NCI-H2171 treated with DMSO at 0.1 percent for 48 hours (cell line): ENCODE measurements at places on chromosomes 12 and 14.

- DNase-seq, result no peak
Observed at GRCh38 chr12:114481200-114481535, 75.2 kb upstream of the TBX5 start.

DNA sequence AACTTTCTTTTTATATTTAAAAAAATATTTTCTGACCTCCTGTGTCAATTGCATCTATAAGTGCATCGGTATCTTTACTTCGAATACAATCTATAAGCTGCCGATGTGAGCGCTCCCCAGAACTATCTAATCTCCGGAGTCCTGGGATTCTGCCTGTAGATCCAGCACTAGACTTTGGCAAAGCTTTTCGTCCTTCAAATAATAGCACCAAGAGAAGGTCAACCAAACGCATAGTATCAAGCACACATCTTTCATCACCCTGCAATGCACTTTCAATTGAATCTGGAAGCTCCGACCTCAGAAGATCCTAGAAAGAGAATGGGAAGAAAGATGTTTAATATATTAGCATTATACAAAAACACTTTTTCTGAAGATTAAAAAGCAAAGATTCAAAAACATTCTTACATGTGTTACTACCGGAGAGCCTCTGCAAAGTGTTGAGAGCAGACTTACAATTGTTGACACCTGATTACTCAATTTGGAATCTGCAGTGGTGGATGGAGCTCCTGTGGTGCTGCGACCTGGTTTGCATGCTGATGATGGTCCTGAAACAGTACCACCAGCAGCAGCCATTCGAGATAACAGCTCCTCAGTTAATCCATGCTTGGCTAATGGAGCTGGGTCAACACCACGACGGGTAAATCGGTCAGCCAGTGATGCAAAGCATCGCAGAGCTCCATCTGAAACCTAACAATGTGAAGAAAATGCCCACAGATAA is 34.3 kb downstream of the HECTD1 start:
- no peak for DNase-seq

GRCh38 chr12:119069147-119069642 is 87.9 kb downstream of the SRRM4 start:
- no peak for DNase-seq

DNA sequence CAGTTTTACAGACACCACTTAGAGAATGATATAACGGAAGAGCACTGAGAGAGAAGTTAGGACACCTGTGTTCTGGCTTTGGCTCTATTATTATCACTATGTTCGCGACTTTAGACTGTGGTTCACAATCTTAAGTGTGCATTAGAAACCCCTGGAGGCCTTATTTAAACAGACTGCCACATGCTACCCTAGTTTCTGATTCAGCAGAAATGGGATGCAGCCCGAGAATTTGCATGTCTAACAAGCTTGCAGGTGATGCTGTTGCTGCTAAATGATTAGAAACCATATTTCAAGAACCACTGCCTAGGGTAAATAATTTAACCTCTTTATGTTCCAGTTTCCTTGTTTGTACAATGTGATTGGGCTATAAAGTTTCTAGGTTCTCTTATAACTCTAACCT is 3.6 kb upstream of the RAD51AP1 start:
- DNase-seq, result peak; percentile 8

DNA sequence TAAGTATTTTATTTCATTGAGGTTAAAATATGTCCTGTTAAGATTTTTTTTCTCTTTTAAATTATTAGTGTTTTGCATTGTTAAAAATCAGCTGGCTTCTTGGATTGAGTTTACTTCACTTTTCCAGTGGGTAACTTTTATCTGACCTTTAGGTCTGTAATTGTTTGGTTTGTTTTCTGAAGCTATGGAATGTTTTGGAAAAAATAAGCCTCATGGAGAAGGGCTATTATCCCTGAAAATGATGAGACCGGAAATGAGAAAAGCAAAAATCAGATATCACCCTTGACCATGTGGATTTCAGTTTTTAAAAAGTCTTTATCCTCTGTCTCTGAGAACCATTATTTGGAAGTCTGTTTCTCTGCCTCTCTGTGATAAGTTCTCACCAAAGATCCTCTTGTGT is 180.9 kb downstream of the RAD51B start:
- no peak for DNase-seq

DNA sequence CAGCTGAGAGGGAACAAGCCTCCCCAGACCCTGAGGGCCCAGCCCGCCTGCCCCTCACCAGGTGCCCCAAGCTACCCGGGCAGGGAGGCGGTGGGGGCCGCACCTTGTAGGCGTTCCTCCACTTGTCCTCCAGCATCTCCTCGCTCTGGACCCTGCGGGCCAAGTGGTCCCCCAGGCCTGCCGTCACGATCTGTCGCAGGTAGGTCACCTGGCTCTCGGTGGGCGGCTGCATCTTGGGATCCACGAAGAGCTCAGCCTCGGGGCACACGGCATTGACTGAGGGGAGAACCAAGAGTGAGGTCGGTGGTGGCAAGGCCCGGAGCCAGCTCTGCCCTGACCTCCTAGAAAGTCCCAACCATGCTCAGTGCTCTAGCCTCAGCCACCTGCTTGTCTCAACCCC is 36.6 kb downstream of the DHX37 start:
- no peak for DNase-seq

DNA sequence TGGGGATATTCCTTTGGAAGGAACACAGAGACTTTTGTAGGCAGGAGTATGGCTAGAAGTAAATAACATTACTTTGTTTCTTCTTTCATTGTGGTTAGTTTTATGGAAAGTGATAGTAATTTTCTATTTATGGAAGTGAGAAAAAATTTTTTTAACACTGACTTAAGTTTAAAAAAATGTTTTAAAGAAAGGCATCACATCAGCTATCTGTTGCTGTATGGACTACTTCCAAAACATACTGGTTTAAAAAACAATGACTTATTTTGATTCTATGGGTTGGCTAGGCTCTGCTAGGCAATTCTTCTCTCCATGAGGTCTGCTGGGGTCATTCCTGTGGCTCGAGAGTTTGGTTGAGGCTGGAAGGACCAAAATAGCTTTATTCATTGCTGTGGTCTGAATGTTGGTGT is 31.7 kb upstream of the SLC38A2 start:
- no peak for DNase-seq

GRCh38 chr14:96649327-96649601 is 147.1 kb downstream of the PAPOLA start:
- peak; percentile 60 for DNase-seq

DNA sequence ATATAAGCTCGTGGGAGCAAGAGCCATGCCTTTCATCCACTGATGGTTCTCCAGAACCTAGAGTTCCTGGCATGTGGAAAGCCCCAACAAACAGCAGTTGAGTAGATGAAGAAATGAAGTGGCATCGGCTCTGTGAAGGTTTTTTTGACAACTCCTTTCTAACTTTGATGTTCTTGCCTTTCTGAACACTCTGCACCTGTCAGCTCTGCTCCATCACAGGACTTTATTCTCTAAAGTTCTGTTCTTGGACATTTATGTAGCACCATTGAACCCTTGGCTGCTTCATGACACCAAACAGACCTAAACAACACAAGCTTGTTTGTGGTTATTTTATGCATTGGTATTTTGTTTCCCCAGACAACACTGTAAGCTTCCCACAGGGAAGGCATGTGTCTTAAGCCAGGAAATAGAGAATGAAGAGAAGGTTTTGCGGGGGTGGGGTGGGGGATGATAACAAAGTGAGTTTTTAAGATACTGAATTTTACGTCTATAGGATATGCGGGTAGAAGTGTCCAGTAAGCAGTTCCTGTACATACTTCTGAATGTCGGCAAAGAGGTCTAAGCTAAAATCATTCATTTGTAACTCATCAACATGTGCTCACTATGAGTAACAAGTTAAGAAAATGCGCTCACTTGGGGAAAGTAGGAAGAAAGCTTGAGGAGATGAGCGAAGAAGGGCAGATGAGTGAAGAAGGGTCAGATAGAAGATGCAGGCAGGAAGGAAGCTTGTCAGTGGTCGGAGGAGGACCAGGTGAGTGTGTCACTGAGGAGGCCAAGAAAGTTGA is 146.0 kb upstream of the PLEKHG7 start:
- DNase-seq, result no peak

DNA sequence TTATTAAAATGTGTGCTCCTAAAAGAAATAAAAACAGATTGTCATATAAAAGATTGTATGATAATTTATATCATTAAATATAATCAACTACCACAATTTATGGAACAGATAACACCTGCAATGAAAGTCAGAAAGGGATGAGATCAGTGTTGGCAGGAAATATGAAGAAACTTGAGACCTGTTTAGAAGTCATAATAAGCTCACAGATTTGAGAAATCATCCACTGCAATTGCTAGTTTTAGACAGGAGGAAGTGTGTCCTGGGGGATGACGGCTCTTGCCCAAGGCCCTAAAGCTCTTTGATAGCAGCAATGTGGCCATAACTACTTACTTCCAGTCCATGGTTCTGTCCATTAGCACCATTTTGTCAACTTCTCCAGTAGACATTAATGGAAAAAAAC is 122.8 kb upstream of the SOX5 start:
- peak; percentile 28 for DNase-seq

DNA sequence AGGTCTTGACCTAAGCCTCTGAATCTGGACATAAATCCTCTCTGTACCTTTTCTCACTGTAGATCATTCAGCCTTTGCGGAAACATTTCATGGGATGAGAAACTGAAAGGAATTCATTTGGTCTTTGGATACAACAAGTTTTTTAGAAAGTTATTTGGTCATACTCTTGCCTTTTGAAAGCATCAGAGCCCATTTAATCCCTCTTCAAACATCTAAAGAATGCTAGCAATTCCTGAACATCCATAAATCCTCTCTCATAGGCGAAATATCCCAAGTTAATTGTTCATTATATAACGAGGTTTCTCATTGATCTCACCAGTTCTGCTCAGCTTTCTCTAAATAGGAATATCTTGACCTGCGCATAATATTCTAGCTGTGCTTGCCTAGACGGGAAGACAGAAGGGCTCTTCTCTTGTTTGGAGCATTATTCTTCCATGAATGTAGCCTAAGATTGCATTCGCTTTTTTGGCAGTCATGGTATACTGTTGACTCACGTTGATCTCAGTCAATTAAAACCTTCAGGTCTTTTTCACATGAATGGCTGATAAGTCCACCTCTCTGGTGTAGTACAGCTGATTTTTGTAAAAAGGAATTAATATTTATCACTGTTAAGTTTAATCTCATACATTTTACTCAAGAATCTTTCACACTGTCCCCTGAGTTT is 24.1 kb downstream of the NTN4 start:
- no peak for DNase-seq

GRCh38 chr12:116153113-116153512 is 124.4 kb downstream of the MED13L start:
- DNase-seq, result no peak

- DNase-seq, result no peak
Observed at GRCh38 chr14:103130965-103131364, 7.7 kb downstream of the TNFAIP2 start.

GRCh38 chr12:108861878-108862587 is 4.7 kb upstream of the SSH1 start:
- DNase-seq, result no peak
